ENCODE measurements at places on chromosomes 11 and 22.

- DNase-seq, result no peak
These were observed 10.2 kb downstream of the RAPSN start for GRCh38 chr11:47438721-47439120.

DNA sequence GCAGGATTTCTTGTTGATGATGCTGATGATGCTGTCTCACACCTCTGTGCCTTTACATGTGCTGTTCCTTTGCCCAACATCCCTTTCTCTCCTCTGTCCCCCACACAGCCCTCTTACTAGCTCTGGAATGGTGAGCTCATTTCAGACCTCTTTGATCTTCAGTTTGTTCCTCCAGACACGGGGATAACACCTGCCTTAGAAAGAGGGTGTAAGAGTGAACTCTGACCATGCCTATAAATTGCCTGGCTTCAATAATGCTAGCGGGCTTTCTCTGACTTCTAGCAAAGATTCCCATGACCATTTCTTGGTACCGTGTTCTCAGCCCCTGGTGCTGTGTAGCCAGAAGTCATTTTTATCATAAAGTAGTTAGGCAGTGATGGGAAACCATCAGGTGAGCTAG lies 55.9 kb upstream of the DRD2 start:
- no peak for DNase-seq

DNA sequence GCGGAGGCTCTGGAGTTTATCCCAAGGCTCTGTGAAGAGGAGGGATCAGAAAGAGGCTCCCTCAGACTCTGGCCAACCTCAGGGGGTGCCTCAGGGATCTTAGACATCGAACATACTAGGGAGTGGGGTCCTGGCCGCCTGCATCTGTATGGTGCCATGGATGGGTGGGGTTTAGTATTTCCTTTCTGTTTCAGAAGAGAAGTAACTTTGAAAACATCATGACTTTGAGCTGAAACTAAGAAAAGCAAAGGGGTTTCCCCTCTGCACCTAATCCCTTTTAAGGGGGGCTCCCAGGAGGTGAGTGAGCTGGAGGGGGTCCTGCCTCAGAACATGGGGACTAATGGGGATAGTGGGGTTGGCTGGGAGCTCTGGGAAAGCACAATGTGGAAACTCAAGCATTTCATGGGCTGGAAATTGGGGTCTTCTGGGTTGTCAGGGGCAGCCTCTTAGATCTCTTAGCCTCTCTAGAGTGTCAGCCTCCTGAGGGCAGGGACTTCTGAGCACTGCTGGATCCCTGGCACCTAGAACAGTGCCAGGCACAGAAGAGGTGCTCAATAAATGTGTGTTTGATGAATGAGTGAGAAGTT lies 11.8 kb upstream of the SSTR3 start:
- DNase-seq, result no peak

DNA sequence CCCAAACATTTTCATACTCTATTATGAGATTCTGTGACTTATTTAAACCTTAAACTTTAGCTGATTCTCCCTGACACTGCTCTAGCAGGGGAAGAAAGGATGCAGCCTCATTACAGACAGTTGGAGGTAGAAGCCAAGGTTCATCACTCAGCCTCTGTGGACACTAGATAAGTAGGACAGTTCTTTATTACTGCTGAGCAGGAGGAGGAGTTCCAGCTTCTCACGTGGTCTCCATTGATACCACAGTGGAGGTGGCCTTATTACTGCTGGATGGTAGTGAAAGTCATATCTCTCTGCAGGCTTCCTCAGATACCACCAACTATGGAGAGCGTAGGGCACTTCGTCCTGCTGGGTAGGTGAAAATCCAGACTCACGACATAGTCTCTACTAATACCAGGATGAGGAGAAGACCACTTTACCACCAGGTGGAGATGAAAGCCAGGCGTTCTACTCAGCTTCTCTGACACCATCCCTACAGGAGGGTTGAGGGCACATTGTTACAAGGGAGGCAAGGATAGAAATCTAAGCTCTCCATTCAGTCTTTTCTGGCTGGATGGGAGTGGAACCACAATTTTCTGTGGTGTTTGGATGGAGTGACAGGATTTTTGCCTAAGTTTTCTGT lies 13.1 kb upstream of the ANGPTL5 start:
- DNase-seq, result no peak

DNA sequence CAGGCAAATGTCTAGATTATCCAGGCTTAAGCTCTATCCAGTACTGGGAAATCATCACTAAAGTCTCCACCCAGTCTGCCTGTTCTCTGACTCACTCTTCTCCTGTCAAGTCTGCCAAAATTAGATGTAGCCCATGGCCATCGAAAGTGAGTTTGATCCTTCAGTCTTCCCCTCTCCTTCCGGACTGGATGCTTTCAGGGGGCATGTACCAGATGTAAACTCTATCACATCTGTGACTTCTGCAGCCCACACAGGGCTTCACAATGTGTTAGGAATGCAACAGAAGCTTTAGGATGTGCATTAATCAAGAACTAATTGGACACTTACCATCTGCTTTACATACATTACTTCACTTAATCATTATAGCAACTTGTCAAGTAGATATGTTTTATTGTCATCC lies 12.3 kb downstream of the ME3 start:
- DNase-seq, result no peak

DNA sequence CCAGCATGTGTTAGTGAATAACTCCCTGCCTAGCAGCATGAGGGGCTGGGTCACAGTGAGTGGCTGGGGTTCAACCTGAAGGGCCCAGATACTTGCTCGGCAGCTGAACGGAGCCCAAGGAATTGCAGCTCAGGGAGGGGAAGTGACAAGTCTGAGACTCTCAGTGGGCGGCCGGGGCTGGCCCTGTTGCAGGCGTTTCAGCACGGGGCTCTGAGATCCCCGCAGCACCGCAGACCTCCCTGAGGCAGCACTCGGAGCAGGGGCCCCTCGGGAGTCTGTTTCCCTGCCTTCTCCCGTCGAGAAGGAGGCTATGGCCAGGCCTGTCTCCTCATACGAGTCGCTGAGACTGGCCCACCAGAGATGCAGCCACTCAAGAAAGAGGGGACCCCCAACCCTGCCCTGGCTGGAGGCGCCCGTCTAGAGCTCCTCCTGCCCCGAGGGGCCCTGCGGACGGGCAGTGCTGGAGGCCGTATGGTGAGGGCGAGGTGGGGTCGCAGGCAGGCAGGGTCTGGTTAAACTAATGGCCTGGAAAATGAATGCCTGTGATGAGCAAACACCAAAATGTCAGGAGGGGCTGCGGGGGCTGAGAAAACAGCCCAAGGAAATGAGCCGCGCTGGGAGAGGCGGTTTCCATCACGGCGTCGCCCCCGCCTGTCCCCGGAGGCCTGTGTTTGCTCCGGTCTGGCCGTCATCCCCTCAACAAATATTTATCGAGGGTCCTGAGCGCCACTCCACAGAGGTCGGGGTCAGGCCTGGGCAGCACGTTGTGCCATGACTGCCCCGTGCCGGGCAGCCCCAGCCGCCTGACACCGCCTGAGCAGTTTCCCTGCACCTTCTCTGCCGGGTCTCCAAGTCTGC lies 9.3 kb downstream of the TSSC4 start:
- no peak for DNase-seq

- no peak for DNase-seq
These were observed 6.0 kb downstream of the MRPL40 start for GRCh38 chr22:19438298-19438697.

DNA sequence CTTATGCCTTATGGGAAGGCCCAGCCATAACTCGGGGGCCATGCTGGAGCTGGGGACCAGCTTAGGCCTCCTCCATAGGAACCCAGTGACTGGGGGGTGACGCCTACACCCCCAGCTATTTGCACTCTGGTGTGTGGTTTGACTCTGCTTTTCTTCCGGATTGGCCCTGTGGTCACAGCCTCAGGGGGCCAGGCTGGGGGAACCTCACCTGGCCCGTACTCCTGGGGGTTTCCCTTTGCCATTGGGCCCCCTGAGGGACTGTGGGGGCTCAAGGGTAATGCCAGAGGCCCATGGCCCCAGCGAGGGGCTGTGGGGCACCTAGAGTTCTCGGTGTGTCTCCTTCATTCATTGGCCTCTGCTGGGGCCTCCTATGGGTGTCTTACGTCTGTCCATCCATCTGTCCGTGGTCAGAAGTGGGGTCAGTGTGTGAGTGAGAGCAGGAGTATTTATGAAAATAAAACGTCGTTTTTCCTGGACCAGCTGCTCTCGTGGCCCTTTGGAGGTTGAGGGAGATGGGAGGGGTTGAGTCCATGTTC lies 6.3 kb upstream of the SH3BP1 start:
- DNase-seq, result peak; percentile 41

DNA sequence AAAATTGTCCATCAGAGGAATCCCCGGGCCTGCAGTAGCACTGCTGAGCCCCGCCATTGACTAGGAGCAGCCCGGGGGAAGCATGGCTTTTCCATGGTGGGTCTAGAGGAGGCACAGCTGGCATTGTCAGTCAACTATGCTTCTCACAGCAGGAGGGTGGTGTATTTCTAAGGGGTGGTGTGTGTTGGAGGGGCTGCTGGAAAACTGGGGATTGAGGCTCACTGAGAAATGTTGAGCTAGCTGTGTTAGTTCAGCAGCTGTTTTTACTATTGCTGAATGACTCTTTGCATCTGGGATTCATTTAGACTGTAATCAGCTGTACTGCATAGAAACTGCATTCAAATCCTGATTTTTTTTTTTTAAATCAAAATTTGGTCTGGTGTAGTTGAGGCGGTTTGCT lies 5.6 kb downstream of the DDX10 start:
- no peak for DNase-seq

DNA sequence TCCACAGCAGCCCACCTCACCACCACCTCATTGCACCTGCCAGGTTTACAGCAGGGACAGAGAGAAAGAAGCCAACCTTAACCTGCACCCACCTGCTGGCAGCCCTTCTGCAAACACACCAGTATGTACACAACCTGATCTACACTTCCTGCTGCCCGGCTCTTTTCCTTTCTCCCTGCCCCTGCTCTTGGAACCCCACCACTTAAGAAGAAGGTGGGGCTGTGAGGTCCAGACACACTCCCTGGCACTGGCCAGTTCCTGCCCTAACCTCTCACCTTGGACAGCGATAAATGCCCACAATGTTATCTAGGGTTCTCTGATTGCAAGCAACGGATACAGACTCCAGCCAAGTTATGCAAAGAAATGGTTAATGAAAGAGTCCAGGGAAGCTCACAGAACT lies 10.8 kb upstream of the SLC35C1 start:
- no peak for DNase-seq

DNA sequence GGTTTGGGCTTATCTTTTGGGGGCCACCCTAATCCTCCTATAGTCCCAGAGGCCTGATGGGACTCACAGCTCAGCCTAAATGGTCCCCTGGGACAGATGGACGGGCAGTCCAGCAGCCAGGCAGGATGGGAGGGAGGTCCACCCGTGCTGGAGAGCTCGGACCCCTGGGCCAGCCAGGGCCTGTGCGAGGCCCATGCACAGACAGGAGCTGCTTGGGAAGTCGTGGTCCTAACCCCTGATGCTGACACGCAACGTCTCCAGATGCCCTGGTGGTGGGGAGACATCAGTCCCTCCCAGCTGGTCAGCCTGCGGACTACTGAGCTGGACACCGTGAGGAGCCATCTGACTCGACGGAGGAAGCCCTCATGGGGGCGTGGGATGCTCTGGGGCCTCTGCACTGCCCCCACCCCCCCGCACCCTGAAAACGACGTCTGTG lies 31.2 kb upstream of the MUC5AC start:
- no peak for DNase-seq

DNA sequence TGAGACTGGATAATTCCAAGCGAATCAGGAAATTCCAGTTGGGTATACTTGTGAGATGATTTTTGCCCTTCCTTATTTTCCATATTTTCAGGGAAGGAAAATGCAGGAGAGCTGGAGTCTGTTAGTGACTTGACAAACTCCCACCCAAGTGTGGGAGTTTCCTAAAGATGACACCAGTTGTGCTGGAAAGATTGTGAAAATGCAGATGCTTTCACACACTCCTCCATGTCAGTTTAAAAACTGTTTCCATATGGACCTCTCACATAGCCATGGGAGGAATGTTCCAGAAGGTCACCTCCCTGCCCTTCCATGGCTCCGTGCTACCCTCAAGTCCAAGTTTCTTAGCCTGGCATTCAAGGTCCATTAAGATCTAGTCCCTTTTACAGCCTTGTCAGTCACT lies 350.7 kb upstream of the NARS2 start:
- DNase-seq, result no peak

DNA sequence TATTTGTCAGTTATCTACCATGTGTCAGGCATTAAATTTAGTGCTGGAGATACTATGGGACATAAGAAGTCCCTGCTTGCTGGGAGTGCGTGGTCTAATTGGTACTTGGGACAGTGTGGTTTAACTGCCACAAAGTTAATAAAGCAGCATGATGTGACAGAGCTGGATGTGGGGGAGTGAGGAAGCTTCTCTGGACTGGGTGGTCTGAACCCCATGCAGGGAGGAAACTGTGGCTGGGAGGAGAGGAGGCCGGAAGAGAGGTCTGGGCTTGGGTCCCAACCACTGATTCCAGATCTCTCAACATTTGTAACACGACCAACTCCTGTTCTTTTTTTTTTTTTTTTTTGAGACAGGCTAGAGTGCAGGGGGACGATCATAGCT lies 37.1 kb downstream of the ST3GAL4 start:
- no peak for DNase-seq

DNA sequence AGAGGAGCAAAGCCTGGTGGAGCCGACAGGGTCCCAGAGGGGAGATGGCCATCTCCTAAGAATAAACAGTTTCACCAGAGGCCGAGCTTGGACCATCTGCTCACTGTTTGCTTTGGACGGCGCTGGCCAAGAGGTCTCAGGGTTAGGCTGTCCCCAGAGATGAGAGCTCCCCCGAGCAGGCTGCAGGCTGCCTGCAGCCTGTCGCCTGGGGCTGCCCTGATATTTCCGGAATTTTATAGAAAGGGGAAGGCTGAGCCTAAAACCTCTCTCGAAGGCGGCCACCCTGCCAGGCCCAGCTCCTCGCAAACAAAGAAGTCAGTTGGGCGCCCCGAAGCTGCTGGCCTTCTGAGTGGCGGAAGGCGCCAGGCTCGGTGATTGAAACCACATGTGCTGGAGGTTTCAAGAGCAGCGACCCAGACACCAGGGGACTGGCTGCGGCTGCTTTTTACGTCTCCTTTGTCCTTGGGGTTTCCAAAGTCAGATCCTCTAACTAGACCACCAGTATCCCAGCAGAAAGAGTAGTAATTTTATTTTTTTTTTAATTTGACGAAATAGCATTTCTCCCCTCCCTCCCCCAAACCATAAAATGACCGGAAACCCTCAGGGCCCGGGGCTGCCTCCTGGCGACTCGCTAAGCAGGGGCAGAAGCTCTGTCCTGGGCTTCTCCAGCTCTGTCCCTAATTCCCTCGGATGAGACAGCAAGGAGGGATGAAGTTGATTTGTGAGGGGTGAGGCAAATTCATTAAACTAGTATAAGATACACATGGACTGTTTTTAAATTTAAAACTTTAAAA lies 57.4 kb downstream of the CLMP start:
- DNase-seq, result no peak

All from effector memory CD4-positive, alpha-beta T cell (primary cell).